Activated CD8-positive, alpha-beta memory T cell treated with anti-CD3 and anti-CD28 coated beads for 1 hour (primary cell): ENCODE measurements at places on chromosomes 7 and 10.

DNA sequence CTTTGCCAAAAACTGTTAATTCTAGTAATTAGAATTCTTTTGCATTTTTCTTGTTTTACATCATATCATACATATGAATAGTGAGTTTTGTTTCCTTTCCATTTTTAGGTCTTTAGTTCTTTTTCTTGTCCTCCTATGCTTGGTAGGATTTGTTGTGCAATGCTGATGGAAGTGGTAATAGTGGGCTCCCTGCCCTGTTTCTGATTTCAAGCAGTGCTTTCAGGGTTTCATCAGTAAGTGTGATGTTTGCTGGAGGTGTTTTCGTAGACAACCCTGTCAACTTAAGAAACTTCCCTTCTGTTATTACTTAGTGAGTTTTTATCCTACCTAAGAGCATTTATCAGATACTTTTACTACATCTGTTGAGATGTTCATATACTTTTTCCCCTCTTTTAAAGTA lies 50.5 kb downstream of the CSGALNACT2 start:
- DNase-seq = no peak

- no peak for DNase-seq
Observed at GRCh38 chr10:68088740-68089139, 13.7 kb upstream of the HERC4 start.

- no peak for DNase-seq
Observed at GRCh38 chr7:84370114-84370513, 175.5 kb upstream of the SEMA3A start.

GRCh38 chr7:134108802-134109201 lies 18.3 kb upstream of the LRGUK start:
- DNase-seq = no peak

- no peak for DNase-seq
Observed at GRCh38 chr7:130888468-130888867, 154.5 kb upstream of the KLF14 start.

GRCh38 chr7:19665399-19666008 lies 43.3 kb downstream of the POLR1F start:
- no peak for DNase-seq

- DNase-seq = no peak
Observed at GRCh38 chr7:40095695-40096327, 38.6 kb downstream of the MPLKIP start.

DNA sequence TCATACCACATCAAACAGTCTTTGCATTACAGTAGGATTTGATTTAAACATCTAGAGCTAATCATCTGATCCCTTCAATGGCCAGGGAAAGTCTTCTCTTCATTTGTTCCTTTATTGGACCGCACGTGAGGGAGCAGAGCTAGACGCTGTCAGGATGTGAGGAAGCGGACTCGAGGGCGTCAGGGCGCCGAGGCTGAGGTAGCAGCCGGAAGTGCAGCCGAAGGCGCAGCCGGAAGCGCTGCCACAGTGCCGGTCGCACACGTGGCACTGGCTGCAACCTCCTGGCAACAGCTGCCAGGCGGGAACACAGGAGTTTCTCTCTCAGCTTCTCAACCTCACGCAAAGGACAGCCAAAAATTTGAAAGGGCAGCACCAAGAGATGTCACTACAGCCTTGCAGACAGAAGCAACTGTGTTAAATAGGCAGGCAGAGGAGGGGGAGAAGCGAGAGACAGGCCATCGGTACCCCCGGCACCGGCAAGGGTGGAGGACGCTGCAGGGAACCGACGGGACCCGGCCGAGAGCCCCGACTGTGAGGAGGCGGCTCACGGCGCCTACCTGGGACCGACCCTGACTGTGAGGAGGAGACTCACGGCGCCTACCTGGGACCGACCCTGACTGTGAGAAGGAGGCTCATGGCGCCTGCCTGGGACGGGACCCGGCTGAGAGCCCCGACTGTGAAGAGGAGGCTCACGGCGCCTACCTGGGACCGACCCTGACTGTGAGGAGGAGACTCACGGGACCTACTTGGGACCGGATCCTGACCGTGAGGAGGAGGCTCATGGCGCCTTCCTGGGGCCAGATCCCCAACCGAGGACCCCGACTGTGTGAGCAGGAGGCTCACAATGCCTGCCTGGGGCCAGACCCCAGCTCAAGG lies 32.3 kb downstream of the VIPR2 start:
- peak; percentile 7 for DNase-seq

DNA sequence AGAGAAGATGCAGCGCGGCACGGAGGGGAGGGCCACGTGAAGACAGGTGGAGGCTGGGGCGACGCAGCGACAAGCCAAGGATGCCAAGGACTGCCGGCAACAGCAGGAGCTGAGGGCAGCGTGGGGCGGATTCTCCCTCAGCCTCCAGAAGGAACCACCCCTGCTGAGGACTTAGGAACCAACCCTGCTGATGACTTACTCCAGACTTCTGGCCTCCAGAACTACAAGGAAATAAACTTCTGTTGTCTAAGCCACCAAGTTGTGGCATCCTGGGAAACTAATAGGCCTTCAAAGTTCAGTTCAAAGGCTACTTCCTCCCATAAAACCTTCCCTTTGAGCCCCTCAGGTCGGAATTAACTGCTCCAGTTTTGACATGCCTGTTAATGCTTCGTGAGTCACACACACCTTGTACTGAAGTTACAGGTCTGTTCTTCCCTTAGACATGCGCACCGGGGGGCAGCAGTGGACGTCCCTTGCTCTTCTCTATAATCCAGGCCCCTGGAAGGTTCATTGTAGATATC lies 88.4 kb upstream of the RHEB start:
- DNase-seq = no peak

DNA sequence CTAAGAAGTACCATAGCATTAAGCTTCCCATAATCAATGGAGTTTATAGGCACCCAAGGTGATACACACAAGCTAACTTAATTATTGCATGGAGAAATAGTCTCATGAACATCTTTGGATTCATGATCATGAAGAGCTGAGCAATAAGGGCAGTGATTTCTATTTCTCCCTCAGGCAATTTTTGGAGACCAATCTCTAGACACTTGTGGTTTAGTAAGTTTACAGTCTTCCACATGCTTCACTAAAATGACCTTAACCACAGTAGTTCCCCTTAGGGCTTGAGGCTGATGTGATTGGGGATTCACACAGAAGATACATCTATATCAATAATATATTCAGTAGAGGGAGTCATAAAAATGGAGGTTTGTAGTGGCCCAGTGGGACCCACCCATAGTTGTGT lies 241.2 kb downstream of the CCDC7 start:
- no peak for DNase-seq

GRCh38 chr7:87874066-87874465 lies 2.1 kb downstream of the SLC25A40 start:
- DNase-seq = no peak

GRCh38 chr10:5091196-5091595 lies 3.0 kb upstream of the AKR1C3 start:
- no peak for DNase-seq

GRCh38 chr10:93745408-93746065 lies 12.2 kb upstream of the LGI1 start:
- no peak for DNase-seq

GRCh38 chr10:132443605-132443982 lies 46.6 kb downstream of the PWWP2B start:
- DNase-seq = peak; percentile 63

DNA sequence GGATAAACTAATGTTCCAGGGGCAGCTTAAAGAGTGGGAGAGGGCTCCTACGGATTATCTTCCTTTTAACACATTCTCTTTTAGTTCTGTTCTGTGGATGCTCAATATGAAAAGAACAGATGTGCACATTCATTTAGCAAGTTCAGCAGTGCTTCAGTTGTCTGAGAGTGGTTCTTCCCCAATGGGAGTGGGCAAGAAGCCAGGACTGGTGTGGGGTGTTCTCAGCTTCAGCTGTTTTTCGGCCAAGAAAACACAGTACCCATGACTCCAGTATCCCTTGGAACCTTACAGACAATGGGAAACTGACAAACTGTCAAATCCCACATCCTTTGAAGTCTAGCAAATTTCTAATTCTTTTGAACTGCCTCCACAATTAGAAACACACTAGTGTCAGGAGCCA lies 71.5 kb upstream of the LRRC17 start:
- DNase-seq = no peak

DNA sequence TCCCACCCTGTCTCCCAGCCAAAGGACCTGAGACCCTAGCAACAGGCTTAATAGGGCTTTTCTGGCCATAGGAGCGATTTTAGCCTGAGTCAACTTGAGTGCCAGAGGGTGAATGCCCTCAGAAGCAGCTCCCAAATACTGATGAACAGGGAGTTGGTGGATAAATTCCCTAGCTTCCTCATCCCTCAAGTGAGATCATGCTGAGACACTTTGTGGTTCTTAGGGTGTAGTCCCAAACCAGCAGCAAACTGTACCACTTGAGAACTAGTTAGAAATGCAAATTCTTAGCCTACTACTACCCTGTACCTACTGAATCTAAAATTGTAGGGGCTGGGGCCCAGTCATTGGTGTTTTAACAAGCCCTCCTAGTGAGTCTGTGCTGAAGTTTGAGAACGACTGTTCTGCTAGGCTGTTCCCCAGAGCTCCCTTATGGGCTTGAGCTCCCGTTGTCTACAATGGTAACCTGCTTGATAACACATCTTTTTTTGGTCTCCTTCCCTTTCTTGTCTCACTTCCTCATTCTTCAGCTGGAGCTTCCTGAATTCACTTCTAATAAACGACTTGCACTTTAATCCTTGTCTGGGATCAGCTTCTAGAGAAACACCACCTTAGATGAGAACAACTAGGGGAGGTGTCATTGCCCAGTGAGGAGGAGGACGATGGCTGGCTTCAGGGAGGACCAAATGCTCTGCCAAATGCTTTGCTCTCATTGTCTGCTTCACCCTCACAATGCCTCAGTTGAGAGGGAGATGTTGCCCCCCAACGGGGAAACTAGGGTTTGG lies 18.2 kb upstream of the CDH23 start:
- DNase-seq = no peak

DNA sequence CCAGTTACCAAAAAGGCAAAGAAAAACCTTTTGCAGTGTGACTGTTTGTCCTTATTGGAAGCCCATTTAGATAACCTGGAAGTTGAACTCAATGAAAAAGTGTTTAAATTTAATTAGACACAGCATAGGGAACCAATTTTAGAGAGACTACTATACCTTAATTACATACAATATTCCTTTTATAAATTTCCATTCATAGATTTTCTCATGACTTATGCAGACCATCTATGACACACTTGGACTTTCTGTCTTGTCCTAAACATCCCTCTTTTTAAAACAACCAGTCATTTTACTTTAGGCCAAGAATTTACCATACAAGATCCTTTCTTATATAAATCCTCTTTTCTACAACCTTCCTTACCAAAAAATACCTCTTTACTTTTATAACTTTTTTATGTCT lies 61.6 kb downstream of the MTURN start:
- no peak for DNase-seq

- no peak for DNase-seq
Observed at GRCh38 chr10:29784175-29784773, 149.5 kb upstream of the SVIL start.

DNA sequence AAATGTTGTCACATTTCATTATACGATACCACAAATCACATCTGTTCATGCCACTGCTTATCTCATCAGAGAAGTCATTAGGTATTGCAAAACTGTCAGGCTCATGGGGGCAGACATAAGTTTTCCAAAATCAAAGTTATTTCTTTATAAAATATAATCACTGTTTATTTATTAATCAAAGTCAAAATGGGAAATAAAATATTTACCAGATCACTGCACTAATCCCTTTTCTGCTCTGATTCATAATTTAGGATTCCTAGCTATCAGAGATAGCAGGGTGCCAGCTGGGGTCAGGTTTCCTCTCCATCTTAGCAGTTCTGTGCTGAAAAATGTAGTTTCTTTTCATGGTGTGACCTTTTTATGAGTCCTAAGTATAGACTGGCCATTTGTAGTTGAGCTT lies 117.7 kb upstream of the LANCL2 start:
- no peak for DNase-seq

DNA sequence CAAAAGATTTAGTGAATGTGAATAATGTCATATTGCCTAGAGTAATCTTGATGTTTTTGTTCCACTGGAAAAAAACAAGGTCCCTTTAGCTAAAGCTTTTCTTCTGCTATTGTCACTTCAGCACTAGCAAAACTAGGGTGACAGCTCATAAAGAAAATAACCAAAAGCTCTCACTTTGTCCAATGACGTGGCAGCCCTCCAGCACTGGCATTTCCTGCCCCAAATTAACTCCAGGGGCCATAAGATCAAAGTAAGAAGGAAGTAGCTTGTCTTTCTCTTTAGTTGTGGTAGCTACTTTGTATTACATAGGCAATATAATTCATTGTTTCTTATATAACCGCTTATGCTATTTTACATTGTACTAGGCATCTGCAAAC lies 47.3 kb downstream of the LRRN3 start:
- DNase-seq = peak; percentile 13

DNA sequence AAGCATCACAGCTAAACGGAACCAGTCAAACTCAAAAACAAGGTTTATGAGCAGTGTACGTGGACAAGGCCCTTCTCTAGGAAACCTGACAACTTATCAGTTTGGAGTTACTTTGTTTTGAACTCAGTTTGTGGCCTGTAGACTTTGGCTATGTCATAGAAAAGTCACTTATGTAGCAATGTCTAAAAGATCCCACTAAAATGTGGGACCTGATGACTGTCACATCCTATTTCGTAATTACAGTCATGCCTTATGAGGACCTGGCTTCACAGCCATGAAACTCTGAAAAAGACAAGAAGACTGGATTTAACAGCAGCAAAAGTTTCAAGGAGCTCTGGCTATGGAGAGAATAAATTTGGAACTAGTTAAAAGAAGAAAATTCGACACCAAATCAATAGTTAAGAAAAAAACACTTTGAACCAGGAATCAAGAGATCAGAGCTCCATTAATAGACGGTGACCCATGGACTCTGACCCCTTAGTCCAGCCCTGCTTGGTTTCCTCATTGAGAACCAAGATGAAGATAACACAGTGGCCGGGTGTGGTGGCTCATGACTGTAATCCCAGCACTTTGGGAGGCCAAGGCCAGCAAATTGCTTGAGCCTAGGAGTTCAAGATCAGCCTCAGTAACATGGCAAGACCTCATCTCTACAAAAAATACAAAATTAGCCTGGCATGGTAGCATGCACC lies 204.3 kb downstream of the SFMBT2 start:
- no peak for DNase-seq

GRCh38 chr7:123846217-123846891 lies 1.4 kb downstream of the HYAL4 start:
- DNase-seq = no peak

GRCh38 chr10:80277567-80278250 lies 11.7 kb downstream of the MAT1A start:
- DNase-seq = no peak

GRCh38 chr10:69499726-69500689 lies 48.7 kb downstream of the TSPAN15 start:
- no peak for DNase-seq

GRCh38 chr10:4514445-4515108 lies 311.4 kb upstream of the AKR1E2 start:
- no peak for DNase-seq
